ENCODE measurements at places on chromosomes 2 and 18. TPM values are rescaled to one million over a fixed set of nuclear protein-coding genes. Genes with fewer than 3 reads are reported as not detected.

DNA sequence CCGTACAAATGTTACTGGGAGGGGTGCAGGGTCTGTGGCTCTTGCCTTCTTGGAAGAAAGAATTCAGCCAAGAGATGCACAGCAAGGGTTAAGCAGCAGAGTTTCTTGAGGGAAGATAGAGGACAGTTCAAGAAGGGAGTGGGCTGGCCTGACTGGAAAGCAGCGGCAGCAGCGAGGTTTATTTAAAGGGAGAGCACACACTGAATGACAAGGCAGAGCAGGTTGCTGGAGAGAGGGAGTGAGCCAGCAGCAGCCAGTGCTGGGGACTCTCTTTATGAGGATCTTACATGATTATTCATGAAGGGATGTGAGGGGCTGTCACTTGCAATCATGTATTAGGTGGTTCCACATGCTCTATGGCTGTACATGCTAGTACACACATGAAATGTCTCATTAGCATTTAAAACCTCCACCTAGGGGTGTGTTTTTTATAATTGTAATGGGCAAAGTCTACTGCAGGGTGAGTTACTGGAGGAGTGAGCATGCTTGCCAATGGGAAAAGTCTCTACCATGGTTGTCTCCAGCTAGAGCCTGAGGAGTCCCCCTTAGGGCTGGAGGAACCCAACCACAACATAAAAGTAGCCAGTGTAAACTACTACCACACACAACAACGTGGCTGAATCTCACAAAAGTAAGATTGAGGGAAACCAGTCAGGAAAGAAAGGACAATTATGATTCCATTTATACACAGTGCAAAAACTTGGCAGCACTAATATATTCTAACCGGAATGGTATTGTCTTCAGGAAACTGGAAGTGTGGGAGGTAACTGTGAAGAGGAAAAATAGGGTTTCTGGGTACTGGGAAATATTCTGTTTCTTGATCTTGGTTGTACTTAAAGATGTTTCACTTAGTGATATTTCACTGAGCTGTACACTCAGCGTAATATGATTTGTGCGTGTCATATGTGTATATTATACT lies 87.6 kb upstream of the FAM110C start:
- DNase-seq = no peak

The LYPD6 gene
- not detected for total RNA-seq

DNA sequence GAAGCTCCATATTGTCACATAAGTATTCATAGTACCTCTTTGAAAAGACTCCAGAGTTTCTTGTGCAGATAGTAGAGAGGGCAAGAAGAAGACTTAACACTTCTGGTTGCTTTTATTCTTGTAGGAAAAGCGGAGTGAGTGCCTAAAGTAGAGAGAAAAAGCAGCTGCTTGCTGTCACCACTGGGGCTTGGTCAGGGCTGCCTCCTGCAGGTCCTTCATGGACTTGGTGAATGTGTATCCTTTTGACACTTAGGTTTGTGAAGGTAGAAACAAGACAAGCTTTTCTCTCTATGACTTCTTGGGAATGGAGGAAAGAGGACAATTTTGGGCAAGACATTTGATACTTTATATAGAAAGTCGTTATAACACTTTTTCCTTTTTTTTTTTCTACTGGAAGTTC lies 312.8 kb upstream of the FANCL start:
- no peak for DNase-seq

GRCh38 chr2:218644721-218645120 lies 14.7 kb downstream of the ZNF142 start:
- DNase-seq = no peak

DNA sequence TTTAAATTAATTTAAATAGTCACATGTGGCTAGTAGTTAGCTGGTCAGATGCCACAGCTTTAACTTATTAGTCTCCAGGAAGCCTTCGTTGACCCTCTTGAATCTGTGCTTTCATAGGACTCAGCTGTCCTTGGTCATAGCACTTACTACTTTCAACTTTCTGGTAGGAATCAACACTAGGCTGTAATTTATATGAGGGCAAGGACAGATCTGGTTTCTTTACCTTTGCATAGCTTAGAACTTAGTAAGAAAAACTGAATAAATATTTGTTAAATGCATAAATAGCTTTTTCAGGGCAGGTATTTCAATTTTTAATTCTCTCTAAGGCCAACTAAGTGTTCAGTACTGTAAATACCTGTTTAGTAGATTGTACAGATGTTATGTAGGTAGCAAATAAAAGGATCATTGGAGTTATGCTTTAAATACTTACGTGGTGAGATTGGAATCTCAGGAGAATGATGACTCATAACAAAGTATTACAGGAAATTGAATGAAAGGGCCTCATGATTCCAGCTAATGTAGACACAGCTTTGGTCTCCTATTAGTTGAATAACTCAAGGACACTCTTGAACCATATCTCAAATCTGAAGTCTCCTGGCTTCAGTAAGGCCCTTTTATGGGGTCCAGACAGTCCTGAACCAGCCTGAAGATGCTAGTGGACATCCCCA lies 2.6 kb downstream of the CLIP4 start:
- no peak for DNase-seq

The RAX gene
- not detected for total RNA-seq

GRCh38 chr2:141701618-141702017 lies 429.2 kb downstream of the LRP1B start:
- DNase-seq = no peak

GRCh38 chr2:128984081-128984480 lies 665.4 kb upstream of the HS6ST1 start:
- DNase-seq = no peak

- no peak for DNase-seq
These were observed 366.8 kb upstream of the SALL3 start for GRCh38 chr18:78612801-78613200.

The CERKL gene
- total RNA-seq = not detected

GRCh38 chr18:38900445-38900844 lies 1334.8 kb upstream of the CELF4 start:
- no peak for DNase-seq

- DNase-seq = no peak
These were observed 20.0 kb downstream of the GREB1 start for GRCh38 chr2:11553661-11554398.

DNA sequence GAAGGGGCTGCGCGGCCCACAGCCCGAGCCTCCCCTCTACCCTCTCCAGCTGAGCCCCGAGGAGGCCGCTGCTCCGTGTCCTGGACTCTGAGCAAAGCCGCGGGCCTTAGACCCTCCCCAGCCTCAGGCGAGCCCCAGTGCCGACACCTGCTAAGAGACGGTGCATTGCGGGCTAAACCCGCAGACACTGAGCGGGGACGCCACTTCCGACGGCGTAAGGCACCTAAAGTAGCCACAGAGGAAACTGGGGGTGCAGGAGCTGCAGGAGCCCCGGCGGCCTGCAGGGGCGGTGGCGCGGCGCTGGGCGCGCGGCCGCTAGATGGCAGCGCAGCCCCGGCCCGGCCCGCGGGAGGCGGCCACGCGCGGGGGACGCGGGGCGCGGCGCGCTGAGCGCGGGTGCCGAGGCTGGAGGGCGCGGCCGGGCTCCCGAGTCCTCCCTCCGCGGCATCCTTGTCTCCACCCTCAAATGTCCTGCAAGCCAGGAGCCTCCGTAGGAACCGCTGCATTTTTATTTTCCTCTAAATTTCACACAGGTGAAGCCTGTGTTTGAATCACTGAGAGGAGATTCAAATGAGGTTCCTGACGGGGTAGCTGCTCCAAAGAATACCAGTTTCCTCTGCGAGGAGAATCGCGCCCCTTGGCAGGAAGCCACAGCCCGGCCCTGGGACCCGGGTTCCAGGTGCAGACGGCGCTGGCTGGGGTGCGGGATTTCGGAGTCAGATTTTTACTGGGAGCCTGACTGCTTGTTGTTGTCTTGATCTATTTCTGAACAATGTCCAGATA lies 650.5 kb downstream of the GALR1 start:
- DNase-seq = peak; percentile 82

The OST4 gene
- total RNA-seq = 302 TPM

GRCh38 chr2:24336811-24337210 lies 23.5 kb downstream of the ITSN2 start:
- no peak for DNase-seq

- no peak for DNase-seq
These were observed 472.4 kb upstream of the SALL3 start for GRCh38 chr18:78507217-78507616.

The ZDBF2 gene
- 10.7 TPM for total RNA-seq

The UBXN4 gene
- total RNA-seq = 117 TPM

DNA sequence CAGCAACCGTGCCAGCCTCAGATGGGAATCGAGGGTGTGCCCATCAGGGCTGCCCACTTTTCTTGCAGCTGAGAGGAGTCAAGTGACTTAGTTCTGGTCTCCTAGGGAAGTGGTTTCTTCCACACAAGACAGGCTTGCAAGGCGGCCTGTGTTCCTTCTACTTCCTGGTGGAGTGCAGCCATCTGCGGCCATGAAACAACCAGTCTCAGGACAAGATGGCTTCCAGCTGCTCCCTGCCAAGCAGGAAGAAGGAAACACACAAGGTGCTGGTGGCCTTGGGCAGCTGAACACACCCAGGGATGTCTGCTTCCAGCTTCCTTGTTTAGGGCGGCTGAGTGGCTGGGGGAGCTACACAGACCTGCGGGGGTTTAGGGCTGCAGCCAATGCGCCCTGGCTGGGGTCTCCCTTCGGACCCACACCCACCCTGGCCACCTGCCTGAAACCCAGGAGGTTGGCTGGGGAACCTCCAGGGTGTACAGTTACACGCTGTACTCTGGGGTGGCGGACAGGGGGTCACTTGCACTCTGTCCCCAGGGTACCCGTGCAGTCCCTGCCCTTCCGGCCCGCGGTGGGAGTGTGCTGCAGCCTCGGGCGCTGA lies 34.7 kb downstream of the PTPN18 start:
- no peak for DNase-seq

- no peak for DNase-seq
These were observed 19.0 kb downstream of the DNPEP start for GRCh38 chr2:219368690-219369191.

Measured in activated naive CD8-positive, alpha-beta T cell treated with anti-CD3 and anti-CD28 coated beads, Interleukin-2, amount 10 ng/mL, durations not matched to agents 7 days and 5 days (primary cell).